ENCODE measurements at places on chromosomes 2 and 18.

DNA sequence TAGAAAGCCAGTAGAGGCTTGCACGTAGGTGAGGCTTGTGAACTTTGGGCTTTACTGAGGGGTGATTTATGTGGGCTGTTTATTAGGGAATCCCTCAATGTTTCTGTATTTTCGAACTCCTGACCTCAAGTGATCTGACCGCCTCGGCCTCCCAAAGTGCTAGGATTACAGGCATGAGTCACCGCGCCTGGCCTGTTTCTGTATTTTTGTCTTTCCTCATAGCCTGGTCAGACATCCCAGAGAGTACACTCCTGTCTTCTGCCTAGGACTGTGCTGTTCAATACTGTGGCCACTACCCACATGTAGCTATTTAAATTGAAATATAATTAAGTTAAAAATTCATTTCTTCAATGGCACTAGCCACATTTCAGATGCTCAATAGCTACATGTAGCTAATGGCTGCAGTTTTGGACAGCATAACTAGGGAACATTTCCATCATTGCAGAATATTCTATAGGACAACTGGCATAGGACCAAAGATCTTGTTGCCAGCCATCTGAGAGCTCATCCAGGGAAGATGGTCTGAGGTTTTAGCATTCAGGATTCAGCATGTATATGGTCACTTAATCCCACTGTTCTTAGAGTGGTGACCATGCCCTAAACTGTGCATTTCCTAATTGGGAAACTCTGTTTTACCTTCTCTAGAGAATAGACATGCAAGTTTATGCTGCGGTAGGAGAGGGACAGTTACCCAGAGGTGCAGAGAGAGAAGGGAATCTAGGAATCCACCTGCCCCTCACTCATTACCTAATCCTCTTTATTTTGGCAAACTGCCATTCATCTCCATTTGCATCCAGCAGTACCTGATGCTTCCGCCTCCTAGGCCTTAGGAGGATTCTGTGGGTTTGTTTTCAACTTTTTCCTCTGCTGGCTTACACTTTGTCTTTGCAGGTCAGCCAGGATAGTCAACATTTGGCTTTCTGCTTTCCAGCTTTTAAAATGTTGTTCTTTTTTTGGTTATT, 64.4 kb downstream of the LCLAT1 start:
- DNase-seq = no peak

- no peak for DNase-seq
Measured at GRCh38 chr2:8998418-8999101, 4.9 kb downstream of the MBOAT2 start.

DNA sequence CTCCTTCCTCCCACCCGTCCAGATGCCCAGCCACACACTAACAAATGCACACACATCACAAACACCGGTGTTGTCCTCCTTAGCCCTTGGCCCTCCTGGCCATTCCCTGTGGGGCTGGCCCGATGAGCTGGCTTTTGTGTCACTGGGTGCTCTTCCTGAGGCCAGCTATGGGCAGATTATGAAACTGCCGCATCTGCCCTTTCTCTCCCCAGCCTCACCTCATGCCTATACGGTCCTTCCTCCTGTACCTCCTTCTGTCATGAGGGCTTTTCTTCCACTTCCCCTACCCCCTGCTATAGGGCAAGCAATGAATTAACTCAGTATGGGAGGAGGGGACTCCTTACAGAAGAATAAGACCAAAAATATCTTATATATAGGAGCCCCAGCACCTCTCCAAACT, 10.3 kb upstream of the INO80C start:
- DNase-seq = no peak

DNA sequence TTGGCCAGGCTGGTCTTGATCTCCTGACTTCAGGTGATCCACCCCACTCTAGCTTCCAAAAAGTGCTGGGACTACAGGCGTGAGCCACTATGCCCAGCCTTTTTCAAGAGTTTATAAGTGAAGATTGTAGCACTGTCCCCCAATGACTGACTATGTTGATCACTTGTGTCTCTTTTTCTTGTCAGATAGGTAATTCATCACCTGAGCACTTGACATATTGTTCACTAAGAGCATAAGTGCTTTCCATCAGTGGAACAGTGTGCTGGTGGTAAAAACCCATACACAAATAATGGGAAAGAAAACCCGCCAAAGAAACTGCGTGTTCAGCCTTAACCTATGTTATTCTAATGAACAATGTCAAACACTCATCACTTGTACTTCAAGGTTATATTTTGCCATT, 414.4 kb upstream of the CDH7 start:
- no peak for DNase-seq

- DNase-seq = no peak
Measured at GRCh38 chr18:12282442-12283039, 25.5 kb upstream of the TUBB6 start.

GRCh38 chr2:102025583-102026267, 34.0 kb downstream of the IL1R2 start:
- peak; percentile 84 for DNase-seq

DNA sequence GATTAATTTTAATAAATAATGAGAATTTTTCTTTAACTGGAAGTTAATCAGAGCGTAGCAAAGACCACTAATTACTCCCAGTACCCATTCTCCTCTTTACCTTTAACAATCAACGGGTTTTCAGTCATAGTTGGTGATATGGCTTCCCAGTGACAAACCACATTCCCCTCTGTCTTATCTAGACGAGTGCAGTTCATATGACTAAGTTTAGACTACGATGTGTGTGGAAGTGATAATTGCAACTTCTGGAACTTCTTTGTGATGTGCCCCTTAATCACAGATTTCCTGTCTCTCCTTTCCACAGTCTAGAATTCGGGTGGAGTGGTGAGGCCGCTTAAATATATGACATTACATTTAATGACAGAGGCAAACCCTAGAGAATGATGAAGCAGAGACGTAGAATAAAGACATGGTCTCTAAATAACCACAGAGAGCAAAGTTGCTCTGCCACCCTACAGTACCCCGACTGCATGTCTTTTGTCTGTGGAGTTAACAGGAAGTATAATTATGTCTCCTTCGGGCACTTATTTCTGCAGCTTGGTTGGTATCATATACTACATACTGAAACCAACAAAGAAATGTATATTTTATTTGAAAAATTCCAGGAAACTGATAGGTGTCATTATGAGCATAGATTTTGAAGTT, 693.3 kb upstream of the CDH7 start:
- DNase-seq = no peak

- no peak for DNase-seq
Measured at GRCh38 chr2:39452396-39452795, 15.3 kb upstream of the MAP4K3 start.

DNA sequence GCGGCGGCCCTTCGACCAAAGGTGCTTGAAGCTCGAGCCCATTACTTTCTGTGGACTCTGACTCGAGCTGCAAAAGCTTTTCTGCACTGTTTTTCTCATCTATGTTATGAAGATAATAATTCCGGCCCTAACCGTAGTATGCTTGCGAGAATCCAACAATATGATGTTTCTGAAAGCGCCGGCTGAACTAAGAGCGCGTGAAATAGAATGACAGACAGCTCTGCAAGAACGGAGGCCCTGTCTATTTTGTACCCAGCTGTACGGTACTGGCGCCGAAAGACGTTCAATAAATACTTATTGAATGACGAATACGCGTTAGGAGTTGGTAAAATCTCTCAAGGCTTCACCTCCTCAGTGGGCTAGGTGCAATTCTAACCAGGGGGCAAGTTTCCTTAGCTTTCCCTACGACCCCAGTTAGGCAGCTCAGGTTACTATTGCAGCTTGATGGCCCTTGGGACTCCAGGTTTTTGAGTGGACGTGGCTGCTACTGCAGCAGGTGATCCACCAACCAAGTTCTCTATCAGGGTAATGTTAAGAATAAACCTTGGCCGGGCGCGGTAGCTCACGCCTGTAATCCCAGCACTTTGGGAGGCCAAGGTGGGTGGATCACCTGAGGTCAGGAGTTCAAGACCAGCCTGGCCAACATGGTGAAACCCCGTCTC, 570 bp downstream of the SCRN3 start:
- no peak for DNase-seq

GRCh38 chr2:175990099-175990498, 12.0 kb downstream of the LNPK start:
- DNase-seq = no peak

DNA sequence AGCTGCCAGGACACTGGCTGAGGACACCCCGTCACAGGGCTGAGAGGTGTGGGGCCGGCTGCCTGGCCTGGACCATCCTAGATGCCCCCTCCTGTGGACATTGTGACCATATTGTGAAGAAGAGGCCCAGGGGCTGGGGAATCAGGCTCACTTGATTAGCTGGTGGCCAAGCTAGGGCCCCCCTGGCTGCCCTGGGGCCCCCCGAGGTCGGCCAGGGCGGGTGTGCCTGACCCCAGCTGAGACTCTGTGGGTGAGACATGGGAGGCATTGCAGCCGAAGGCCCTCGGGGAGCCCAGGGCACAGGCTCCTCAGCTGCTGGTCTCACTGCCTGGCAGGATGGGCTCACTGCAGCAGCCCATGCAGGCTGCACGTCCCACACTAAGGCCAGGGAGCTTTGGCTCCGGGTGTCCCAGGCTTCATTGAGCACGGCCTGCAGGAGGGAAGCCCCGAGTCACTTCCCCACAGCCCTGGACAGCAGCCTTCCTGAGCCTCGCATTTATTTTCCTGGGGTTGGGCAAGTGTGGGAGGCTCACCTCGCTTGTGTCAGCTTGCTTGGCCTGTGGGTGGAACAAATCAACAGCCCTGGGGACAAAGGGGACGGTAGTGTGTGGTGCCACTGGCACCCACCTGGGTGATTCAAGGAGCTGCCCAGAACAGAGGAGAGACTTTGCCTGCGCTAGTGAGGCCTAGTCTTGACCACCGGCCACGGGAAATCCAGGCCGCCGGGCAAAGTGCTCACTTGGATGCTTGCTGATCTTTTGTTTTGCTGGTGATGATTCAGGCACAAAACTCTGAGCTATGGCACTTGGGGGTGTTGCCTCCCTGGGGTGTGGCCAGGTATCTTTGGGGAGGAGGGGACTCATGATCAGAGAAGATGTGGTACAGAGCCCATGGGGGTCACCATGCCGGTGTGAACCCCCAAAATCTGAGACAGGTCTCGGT, 1.3 kb downstream of the GAL3ST2 start:
- no peak for DNase-seq

GRCh38 chr2:194166818-194167217, 1490.2 kb upstream of the SLC39A10 start:
- DNase-seq = no peak

DNA sequence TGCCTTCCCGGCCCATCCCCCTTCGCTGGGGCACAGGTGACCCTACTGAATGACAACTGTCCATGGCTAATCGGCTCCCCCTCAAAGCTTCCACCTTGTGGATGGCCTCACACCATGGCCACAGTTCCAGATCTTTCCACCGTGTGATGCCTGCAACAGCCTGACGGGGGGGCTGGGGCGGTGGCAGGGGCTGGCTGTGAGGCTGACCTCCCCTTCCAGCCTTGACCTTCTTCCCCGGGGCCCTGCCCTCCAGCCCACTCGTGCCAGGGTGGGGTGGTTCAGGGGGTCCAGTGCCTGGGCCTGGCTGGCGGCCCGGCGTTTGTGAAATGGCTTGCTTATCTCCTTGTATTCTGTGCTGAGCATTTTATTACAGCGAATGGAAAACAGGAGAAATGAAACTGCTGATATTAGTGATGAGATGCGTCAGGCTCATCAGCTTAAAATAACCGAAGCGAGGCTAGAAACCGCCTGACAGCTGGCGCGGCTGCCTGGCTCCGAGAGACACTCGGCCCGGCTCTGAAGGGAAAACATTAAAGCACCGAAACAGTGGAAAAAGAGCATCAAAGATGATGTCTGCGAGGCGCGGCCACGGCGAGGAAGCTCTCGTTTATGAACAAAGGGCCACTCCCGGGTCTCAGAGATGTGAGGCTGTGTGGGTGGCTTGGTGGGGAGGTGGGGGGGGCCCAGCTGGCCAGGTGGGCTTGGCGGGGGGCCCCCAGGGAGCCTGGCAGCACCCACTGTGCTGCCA, 916 bp upstream of the PDCD1 start:
- no peak for DNase-seq

- DNase-seq = no peak
Measured at GRCh38 chr2:57693965-57694364, 352.6 kb upstream of the VRK2 start.

- DNase-seq = no peak
Measured at GRCh38 chr2:140178234-140178633, 1398.0 kb upstream of the NXPH2 start.

GRCh38 chr2:185404578-185404977, 334.0 kb upstream of the FSIP2 start:
- DNase-seq = no peak

GRCh38 chr2:138846216-138846821, 66.1 kb upstream of the NXPH2 start:
- DNase-seq = no peak

DNA sequence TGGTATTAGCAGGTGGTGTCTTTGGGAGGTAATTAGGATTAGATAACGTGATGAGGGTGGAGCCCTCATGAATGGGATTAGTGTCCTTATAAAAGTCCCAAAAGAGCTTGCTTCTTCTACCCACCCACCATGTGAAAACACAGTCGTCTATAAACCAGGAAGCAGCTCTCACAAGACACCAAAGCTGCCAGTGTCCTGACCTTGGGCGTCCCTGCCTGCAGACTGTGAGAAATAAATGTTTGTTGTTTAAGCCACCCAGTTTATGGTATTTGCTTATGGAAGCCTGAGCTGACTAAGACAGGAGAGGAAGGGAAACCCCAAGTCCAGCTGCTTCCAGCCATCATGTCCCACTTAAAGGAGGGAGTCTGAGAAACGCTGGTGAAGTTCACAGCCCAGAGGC, 13.6 kb downstream of the ADI1 start:
- no peak for DNase-seq

GRCh38 chr2:70616168-70616694, 62.6 kb upstream of the TGFA start:
- DNase-seq = no peak

Measured in GM12878 (cell line).